Cardiac muscle cell (in vitro differentiated cells and primary cell): ENCODE measurements at places on chromosomes 7 and 10.

DNA sequence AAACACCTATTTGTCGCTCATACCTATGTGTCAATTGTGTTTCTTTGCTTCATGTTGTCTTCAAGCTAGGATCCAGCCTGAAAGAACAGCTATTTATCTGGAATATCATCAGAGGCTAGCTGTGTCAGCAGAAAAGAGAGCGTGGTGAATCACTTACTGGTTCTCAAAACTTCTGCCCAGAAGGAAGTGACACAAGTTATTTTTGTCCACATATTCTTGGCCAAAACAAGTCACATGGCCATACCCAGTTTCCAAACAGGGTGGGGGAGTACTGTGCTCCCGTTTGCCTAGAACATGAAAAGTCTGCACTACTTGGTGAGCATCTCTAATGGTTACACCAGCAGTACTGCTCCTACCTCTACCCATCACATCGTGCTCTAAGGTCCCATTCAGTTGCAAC, 160.9 kb upstream of the CSTF2T start:
- peak; percentile 46 for DNase-seq

DNA sequence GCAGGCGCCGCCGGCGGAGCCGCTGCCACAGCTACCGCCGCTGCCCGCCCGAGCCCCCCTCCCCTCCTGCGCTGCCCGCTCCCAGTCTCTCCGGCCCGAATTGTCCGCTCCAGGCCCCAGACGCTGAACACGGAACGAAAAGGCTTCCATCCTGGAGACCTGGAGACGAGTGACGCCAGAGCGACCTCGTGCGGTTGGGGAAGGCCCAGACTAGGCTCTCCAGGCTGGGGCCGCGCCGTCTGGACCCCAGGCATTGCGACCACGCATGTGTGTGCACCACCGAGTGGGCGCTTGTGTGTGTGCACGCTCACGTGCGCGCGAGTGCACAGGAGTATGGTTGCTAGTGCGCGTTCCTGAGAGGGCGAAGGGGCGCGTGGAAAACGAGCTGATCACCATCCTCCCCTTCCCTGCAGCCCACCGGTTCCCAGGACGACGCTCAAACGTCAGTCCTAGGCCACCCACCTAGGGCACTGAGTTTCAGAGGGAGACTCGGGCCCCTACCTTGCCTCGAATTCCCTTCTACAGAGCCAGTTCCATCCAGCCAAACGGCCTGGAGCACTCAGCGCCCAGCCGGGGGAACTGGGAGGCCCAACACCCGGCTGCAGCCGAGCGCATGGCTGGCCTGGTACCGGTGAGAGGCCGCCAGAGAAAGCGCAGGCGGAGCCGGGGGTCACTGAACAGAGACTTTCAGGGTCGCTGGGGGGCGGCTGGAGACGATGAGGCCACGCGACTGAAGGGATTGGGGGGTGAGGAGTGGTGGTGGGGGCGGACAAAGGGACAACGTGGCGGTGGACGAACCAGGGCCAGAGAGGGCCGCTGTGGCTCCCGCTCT, 11.6 kb downstream of the LBX1 start:
- peak; percentile 89 for DNase-seq

DNA sequence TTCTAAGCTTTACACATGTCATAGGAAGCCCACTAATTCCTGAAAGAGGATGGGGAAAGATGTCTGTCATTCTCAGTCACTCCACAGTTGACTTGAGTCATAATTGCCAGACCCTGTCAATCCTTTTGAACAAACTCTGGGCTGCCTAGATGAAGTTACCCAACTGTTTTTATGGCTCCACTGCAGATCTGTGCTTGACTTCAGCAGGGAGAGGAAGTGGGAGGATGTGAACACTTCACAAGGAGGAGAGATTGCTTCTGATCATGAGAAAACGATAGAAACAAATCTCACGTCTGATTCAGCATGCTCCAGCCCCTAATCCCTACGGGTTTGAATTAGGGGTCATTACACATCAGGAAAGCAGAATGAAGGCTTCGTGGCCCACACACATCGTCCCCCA, 596.6 kb upstream of the CELF2 start:
- DNase-seq, result no peak

- DNase-seq, result no peak
Measured at GRCh38 chr7:128705891-128706333, 33.2 kb upstream of the CALU start.

GRCh38 chr10:106836933-106837663, 327.4 kb downstream of the SORCS1 start:
- DNase-seq, result no peak

- DNase-seq, result peak; percentile 79
Measured at GRCh38 chr10:12649012-12649584, 299.8 kb downstream of the CAMK1D start.

DNA sequence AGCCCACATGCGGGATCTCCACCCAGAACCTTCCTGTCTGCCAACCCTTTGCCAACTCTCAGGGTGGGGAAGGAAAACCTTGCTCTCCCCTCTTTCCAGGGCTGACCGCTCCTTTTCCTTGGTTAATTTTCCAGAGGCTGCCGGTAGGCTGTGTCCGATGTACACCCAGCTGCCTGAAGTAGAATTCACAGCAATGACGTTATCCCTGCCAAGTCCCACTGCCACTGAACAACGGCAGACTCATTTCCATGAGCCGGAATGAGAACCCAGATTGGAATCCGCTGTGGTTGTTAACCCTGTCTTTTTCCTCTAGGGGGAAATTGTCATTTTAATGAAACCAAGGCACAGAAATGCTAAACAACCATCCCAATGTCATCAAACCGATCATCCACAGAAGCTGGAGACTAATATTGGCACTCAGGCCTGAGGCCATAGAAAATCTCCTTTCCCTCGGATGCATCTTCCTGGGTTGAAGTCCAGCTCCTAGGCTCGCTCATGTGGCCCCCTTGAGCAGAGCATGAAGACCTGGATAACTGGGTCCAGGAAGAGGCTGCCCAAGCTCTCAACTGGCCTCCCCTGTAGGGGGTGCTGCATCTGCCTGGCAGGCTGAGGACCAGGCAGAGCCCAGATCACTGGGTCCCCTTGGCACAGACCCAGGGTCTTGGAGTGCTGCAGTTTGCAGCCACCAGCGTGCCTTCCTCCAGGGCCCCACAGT, 30.4 kb downstream of the KLRG2 start:
- no peak for DNase-seq

GRCh38 chr10:6990891-6991290, 410.8 kb upstream of the PRKCQ start:
- no peak for DNase-seq

DNA sequence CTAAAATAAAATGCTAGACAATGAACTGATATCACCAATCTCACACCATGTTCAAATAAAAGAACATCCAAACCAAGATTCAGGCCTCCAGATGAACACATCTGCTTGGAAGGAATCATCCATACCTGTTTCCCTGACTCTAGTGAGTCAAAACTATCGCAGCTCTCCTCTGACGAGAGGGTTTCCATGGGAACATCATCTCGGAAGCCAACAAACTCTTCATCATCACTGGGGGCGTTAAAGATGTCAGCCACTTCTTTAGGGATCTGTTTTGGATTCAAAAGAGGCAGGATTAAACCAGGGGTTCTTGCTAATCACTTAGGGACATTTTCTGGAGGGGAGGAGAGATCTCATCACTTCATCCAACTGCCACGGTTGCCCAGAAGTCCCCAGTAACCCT, 29.1 kb downstream of the CDCA7L start:
- no peak for DNase-seq

DNA sequence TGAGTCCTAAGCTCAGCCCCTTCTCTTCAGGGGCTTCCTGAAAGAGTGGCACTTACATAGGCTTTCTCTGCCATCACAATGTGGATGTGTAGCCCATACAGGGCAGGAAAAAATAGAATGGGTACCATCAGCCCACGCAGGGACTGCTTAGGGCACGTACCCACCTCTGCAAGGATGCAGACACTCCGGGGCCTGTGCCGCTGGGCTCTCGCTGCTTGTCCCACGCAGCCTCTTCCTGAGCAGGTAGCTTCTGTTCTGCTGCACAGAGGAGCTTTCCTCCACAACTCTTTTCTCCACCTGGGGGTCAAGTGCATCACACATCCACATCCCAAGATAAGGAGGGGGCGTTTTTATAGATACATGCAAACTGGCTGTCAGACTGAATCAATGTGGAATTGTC, 34.3 kb downstream of the FRMPD2 start:
- DNase-seq, result no peak

DNA sequence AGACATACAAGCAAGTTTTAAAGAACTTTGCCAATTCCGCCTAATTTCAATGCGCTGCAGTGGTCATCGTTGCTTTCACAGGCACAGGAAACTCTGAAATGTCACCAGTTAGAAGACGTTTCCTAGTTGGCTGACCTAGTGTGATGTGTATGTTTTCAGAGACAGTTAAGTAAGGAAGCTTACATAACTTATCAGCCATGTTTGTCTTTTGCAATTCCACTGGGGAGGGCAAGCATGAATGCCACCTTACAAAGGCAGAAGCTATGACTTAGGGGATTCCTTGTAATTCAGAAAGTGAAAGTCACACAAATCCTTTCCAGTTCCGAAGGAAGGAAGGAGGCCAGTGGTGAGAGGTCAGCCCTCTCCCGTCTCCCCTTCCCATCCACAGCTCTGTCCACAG, 15.0 kb upstream of the NPS start:
- no peak for DNase-seq

GRCh38 chr7:100358027-100358856, at the start of gene PILRB:
TSS of gene PILRB (plus strand) at chr7:100358117. CDS start at chr7:100358303, 186 bp downstream.
- DNase-seq, result no peak

GRCh38 chr10:123148414-123149161, 652 bp downstream of the HMX2 start:
- no peak for DNase-seq

DNA sequence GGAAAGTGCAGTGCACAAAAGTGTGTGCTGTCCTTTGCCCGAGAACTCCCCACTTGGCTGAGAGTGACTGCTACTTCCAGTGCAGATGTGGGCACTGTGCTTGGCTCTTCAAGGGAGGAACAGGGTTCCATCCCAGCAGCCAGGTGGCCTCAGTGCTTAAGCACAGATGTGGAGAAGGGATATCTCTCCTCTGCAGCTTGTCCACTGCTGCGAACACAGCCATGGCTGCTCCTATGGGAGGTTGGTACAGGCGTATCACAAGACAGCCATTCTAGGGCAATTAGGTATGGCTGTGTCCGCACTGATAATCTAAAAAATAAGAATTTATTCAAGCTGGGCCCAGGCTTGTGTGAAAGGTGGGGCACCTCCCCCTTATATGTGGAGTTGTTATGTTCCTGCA, 66.6 kb downstream of the GLCCI1 start:
- DNase-seq, result no peak

GRCh38 chr10:16848562-16849154, 31.4 kb upstream of the RSU1 start:
- DNase-seq, result no peak

DNA sequence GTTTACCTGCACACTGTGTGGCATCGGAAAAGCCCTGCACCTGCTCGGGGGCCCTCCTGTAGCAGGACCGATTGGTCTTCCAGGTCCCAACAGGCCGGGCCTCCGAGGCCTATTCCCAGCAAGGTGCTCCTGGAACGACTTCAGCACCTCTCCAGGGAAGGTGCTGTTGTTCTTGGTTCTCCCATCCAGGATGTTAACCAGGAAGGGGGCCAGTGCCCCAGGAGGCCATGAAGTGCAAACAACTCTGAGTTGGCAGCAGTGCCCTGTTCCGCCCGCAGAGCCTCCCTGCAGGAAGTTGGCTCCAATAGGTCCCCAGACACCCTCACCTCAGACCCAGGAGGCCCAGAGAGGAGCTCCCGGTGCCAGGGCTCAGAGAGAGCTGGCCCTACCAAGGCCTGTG, 64.0 kb upstream of the DUSP5 start:
- DNase-seq, result no peak

DNA sequence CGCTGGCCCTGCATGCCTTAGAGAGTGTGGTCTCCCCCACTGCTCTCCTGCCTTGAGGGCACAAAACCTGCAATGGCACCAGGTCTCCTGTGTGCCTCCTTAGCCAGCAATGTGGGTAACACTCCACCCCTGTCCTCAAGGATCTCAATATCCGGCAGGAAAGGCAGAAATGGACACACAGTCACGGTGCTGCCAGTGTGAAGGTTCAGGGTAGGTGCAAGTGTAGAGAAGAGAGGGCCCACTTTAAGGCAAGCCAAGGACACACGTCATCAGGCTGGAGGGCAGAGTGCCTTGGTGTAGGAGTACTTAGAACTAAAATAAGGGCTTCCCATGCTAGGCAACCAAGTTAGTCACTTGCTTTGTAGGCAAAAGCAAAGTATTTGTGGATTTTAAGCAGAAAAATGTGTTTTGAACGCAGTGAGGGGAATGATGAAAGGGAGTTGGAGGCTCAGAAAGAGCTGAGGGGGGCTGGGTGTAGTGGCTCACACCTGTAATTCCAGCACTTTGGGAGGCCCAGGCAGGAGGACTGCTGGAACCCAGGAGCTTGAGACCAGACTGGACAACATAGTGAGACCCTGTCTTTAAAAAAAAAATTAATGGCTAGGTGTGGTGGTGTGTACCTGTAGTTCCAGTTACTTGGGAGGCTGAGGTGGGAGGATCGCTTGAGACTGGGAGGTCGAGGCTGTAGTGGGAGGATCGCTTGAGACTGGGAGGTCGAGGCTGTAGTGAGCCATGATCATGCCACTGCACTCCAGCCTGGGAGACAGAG, 152.8 kb downstream of the ARHGAP21 start:
- DNase-seq, result no peak

GRCh38 chr7:23685731-23686130, 5.7 kb downstream of the FAM221A start:
- DNase-seq, result no peak

DNA sequence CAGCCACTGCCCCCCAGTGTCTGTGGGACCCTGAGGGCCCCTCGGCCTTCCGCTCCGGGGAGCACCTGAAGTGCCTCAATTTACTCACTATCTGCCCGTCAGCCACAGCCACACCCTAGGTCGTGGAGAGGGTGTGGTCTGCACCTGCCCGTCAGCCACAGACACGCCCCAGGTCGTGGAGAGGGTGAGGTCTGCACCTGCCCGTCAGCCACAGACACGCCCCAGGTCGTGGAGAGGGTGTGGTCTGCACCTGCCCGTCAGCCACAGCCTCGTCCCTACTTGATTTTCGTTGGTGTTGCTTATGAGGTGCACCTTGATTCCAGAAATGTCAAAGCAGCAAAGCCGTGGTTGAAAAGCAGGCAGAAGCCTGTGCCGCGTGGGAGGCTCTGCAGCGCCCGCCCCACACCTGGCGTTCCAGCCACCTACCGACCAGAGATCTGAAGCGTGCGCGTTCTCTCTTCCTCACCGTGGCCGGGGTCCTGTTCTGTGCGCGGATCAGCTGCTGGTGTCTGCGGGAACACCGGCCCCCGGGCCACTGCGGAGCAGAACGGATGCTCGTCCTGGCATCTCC, 101.6 kb downstream of the DYNC2I1 start:
- no peak for DNase-seq
